ENCODE measurements at places on chromosomes 12 and 14.
A peak's percentile ranks its signal among the peaks of the same experiment; 100 is the strongest.

DNA sequence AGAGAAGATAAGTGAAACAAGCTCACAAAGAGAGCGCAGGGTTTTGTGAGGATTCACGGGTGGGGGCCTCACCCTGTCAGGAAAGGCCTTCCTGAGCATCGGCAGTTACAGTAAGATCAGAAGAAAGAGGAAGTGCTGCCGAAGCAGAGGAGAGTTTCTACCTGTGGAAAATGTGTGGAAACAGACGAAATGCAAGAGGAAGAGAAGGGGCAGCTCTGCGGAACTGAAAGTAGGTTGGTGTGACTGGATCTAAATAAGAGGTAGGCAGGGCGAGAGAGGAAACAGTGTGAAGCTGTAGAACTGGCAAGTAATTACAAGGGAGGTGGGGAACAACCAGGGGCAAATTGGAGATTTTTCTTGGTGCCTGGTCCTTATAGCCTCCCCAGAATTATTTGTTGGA, 2.6 kb downstream of the GPR68 start:
- peak; percentile 16 for DNase-seq

DNA sequence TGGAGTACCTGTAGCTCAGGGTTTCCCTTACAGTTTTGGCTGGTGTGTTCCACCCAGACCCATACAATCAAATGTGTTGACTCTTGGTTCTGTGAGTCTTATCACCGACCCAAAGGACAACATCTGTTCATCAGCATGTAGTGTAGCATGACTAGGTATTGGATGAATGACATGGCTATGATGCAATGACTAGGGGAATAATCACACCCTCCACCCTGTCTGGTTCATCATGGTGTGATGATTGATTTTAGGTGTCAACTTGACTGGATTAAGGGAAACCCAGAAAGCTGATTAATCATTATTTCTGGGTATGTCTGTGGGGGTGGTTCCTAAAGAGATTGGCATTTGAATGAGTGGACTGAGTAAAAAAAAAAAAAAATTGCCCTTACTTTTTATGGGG, 311.3 kb downstream of the DPF3 start:
- DNase-seq = no peak

- DNase-seq = no peak
Observed at GRCh38 chr14:90387206-90387760, 9.5 kb upstream of the CALM1 start.

DNA sequence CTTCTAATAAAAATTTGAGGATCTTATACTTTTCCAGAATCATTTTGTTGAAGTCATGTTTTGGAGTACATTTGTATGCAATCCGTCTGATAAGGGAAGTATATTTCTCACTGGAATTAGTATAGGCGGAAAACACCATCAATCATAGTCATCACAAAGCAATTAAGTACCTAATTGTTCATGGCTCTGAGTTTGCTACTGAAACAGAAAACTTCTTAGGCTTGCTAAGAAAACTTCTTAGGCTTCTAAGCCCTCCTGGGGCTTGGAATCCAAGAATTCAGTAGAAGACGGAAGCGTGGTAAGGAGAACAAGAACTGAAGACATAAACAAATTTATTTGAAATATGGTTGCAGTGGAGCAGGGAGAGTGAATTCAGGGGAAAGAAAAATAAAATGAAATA, 636.3 kb downstream of the DIO2 start:
- no peak for DNase-seq

DNA sequence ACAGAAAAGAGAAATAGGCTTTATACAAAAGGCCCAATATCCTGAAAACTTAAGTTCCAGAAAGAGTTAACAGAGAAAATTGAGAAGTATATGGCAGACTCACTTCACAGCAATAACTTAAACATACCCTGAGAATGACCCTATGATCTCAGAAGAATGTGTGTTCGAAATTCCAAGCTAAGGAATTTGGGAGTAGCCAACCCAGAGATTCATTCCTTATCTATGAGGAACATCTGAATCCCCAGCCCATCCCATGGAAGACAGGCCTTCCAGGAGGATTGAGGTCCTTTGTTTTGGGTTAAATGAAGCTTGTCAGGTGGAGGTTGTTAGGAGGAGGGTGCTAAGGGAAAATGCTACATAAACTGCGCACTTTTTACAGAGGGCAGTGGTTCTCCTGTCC, 7.5 kb upstream of the SAV1 start:
- DNase-seq = no peak

DNA sequence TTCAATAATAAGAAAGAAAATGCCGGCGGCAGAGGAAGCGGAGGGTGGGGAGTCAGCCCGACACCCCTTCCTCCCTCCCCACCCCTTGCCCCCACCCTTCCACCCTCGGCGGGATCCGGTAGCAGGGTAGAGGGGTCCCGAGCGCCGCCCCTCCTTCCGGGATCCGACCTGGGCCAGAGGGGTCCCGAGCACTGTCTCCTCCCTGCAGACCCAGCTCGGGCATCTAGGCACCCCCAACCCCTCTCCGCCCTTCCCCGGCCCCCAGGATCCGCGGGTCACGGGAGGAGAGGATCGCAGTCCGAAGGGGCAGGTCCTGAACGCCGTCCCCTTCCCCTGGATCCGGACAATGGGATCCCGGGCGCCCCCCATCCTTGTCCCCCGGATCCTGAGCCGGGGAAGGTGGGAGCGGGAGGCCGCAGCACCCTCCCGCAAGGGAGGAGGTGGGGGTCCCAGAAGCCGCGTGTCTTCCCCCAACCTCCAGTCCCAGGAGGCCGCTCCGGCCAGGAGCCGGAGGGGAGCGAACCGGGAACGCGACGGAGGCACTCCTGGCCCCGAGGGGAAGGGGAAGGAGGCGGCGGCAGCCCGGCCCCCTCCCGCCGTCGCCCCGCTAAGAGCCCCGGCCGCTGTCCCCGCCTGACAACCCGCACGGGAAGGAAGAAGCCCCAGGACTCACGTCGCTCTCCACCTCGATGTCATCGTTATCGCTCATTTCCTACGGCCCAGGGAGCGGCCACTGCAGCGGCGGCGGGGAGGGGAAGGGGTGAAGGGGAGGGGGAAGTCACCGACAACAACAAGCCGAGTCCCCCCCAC, 481 bp downstream of the MAX start:
- peak; percentile 15 for DNase-seq

GRCh38 chr14:64217834-64218233, 76.3 kb downstream of the ESR2 start:
- no peak for DNase-seq

DNA sequence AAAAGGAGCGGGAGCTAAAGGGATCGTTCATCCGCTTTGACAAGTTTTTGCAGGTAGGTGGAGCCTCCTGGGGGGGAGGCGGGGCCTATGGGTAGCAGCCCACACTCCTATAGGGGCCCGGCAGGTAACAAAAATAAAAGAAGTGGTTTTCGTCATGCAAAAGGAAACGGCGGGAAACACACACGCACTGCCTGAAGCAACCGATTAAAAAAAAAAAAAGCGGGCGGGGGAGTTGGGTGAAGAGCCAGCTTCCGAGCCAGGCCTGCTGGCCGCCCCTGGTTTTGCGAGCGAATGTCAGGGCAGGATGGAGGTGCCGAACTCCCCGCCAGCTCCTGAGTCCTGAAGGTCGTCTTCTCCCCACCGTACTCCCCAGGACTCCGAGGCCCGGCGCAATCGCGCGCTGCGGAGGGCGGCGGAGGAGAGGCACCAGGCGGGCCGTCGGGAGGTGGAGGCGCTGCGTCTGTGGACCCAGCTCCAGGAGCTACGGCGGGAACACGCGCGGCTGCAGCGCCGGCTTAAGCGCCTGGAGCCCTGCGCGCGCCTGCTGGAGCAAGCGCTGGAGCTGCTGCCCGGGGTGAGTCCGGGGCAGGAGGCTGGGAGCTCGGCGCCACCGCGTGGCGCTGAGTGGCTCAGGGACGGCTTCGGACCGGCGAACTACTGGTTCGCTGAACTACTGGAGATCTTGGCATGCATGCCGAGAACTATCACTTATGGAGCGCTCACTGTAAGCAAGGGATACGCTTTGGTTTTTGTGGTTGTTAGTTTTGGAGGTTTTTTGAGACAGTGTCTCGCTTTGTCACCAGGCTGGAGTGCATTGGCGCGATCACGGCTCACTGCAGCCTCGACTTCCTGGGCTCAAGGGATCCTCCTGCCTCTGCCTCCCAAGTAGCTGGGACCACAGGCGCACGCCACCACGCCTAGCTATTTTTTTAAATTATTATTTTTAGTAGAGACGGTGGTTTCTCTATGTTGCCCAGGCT, 3.6 kb downstream of the CFAP73 start:
- peak; percentile 61 for DNase-seq

- no peak for DNase-seq
Observed at GRCh38 chr14:89564286-89564957, 147.4 kb upstream of the FOXN3 start.
